Articular chondrocyte of knee joint (primary cell): ENCODE measurements at places on chromosomes 7 and 10. TPM values are rescaled to one million over a fixed set of nuclear protein-coding genes. Genes with fewer than 3 reads are reported as not detected.

The LRGUK gene
- total RNA-seq: 0.26 and 0.76 TPM in 2 replicates

The MLXIPL gene
- total RNA-seq: not detected in 2 replicates

The OPN4 gene
- not detected in 2 replicates for total RNA-seq

The NPSR1 gene
- not detected in 2 replicates for total RNA-seq
